ENCODE measurements at places on chromosomes 7 and 10. TPM values are rescaled to one million over a fixed set of nuclear protein-coding genes. Genes with fewer than 3 reads are reported as not detected.

GRCh38 chr10:89795840-89796239 is 94.5 kb downstream of the KIF20B start:
- no peak overlapping the region for H3K27ac ChIP-seq
- no peak for DNase-seq
- no peak overlapping the region for H3K4me3 ChIP-seq
- no peaks in the 10 kb centered on the region for H3K36me3 ChIP-seq
- H3K27me3 ChIP-seq = no peaks in the 10 kb centered on the region

DNA sequence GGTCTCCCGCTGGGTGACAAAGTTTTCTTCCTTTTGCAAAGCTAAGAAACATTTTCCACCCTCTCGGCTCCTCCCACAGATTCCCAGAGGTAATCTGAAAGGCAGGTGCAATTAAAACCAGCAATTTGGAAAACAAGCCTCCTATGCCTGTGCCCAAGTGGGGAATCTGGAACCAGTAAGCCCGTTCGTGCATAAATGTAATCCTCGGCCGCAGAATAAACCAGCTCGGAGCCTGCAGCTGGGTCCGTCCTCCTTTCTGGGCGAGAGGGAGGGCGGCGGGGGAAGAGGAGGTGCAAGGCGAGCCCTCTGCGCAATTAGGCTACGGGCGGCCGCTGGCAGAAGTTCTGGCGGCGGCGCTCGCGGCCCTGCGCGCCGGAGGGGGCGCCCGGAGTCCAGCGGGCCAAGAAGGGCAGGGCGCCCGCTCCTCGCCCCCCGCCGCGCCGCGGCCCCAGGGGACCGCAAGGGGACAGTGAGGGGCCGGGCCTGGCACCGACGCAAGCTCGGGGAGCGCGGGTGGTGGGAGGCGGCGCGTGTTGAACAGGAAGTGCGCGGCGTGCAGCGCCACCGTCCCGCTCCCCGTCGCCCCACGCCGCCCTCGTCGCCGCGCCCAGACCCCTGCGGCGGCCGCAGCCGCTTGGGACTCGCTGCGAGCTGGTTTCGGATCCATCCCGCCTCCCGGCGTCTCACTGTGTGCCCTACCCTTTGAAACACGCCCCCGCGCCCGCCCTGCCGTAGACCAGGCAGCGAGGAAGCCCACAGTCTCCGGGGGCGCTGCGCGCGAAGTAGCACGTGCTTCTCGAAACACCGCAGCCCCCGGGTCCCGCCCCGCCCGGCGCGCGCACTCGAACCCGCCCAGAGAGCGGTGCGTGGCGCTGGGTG is at the start of gene PRKAG2:
Gene PRKAG2 (minus strand): TSS at position 217 of the 879 bp plus-strand sequence. CDS start 495 bp downstream, outside the sequence.
- peak; percentile 74 for DNase-seq
- H3K4me1 ChIP-seq = peaks cover 22% of the 10 kb centered on the region
- peaks cover 4% of the 10 kb centered on the region for H3K36me3 ChIP-seq
- H3K27me3 ChIP-seq = no peaks in the 10 kb centered on the region
- peak within 1 kb of the TSS; percentile 99 for H3K4me3 ChIP-seq
- peak within 1 kb of the TSS; percentile 97 for H3K27ac ChIP-seq

- H3K27me3 ChIP-seq = peaks cover 11% of the 10 kb centered on the region
- no peak overlapping the region for H3K27ac ChIP-seq
- no peak overlapping the region for H3K4me3 ChIP-seq
- no peak for DNase-seq
Measured at GRCh38 chr7:87480386-87480785, 4.9 kb upstream of the ABCB4 start.

DNA sequence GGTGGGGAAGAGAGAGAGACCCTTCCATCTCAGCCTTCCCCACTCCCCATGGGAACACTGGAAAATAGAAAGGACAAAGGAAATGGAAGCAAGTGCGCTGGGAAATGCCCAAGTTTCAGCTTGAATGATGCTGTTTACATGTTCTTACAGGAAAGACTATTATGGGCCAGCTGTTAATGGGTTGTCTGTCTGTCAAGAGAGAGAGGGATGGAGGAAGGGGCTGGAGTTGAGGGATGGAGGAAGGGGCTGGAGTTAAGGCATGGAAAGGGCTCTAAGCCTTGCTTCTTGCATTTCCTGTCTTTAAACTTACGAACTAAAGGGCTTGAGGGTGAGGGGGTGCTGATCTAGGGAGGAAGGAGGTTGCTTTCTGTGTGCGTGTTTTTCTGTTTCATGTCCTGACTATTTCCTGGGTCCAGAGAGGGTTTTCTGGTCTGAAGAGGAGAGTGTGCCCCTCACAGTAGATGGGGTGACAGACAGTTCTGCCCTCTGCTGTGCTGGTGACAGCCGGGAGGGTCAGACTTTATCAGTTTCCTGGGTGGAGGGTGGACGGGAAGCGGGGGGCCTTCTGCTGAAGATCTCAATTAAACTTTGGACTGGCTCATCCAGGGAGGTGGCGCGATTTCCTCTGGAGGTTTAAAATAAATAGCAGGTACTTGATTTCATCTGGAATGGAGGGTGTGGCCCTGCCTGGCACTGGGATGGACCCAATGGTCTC is 30.5 kb downstream of the GRK5 start:
- no peaks in the 10 kb centered on the region for H3K4me1 ChIP-seq
- no peaks in the 10 kb centered on the region for H3K36me3 ChIP-seq
- no peak for DNase-seq
- no peaks in the 10 kb centered on the region for H3K27me3 ChIP-seq
- no peak overlapping the region for H3K27ac ChIP-seq

GRCh38 chr10:28600056-28600455 is 67.1 kb downstream of the WAC start:
- no peak overlapping the region for H3K4me3 ChIP-seq
- H3K36me3 ChIP-seq = peaks cover 63% of the 10 kb centered on the region
- H3K27ac ChIP-seq = no peak overlapping the region
- H3K27me3 ChIP-seq = no peaks in the 10 kb centered on the region
- DNase-seq = no peak

GRCh38 chr10:90871279-90871765 is 452 bp upstream of the RPP30 start:
- H3K36me3 ChIP-seq = peaks cover 11% of the 10 kb centered on the region
- H3K4me1 ChIP-seq = peaks cover 17% of the 10 kb centered on the region
- peak; percentile 47 for DNase-seq
- peaks cover 4% of the 10 kb centered on the region for H3K27me3 ChIP-seq
- H3K27ac ChIP-seq = no peak overlapping the region
- H3K4me3 ChIP-seq = peak overlapping the region; percentile 97

DNA sequence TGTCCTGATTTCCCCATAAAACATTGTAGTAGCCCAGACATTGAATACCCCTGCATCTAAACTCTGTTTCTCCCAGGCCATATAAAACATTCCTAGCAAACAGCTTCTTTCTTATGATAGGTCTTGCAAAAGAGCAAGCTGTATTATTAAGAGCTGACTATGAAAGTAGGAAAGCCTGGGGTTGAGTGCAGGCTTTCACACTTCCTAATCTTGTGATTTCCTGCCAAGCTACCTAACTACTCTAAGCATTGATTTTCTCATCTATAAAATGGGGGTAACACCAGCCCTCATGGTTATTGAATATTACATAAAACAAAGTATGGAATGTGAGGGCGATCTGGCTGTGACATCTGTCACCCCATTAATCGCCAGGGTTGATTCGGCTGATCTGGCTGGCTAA is 81.8 kb downstream of the ZNF277 start:
- no peak for DNase-seq
- no peak overlapping the region for H3K4me3 ChIP-seq
- H3K36me3 ChIP-seq = peaks cover 3% of the 10 kb centered on the region

- peaks cover 38% of the 10 kb centered on the region for H3K4me1 ChIP-seq
- DNase-seq = no peak
- no peak overlapping the region for H3K4me3 ChIP-seq
- peak overlapping the region; percentile 71 for H3K27ac ChIP-seq
- peaks cover 2% of the 10 kb centered on the region for H3K36me3 ChIP-seq
Measured at GRCh38 chr7:2517678-2518507, 1.7 kb upstream of the LFNG start.

GRCh38 chr7:55050281-55050680 is 31.5 kb downstream of the EGFR start:
- no peaks in the 10 kb centered on the region for H3K27me3 ChIP-seq
- no peaks in the 10 kb centered on the region for H3K36me3 ChIP-seq
- DNase-seq = no peak
- H3K4me1 ChIP-seq = no peaks in the 10 kb centered on the region
- no peak overlapping the region for H3K4me3 ChIP-seq

GRCh38 chr7:99398891-99399445 is 9.4 kb downstream of the PDAP1 start:
- peaks cover 64% of the 10 kb centered on the region for H3K36me3 ChIP-seq
- H3K27ac ChIP-seq = peak overlapping the region; percentile 59
- no peaks in the 10 kb centered on the region for H3K4me1 ChIP-seq
- H3K27me3 ChIP-seq = no peaks in the 10 kb centered on the region
- H3K4me3 ChIP-seq = no peak overlapping the region

- peaks cover 21% of the 10 kb centered on the region for H3K27me3 ChIP-seq
- no peak for DNase-seq
- H3K4me3 ChIP-seq = no peak overlapping the region
- no peaks in the 10 kb centered on the region for H3K36me3 ChIP-seq
- no peak overlapping the region for H3K27ac ChIP-seq
Measured at GRCh38 chr10:86388119-86388704, 21.6 kb upstream of the GRID1 start.

GRCh38 chr7:981793-982510 is 1.0 kb upstream of the CYP2W1 start:
- DNase-seq = no peak
- no peaks in the 10 kb centered on the region for H3K27me3 ChIP-seq
- no peaks in the 10 kb centered on the region for H3K36me3 ChIP-seq
- no peak overlapping the region for H3K27ac ChIP-seq

GRCh38 chr10:117137911-117138642 is at the start of gene VAX1:
VAX1 (minus strand) TSS chr10:117138270; CDS start chr10:117138056, 214 bp downstream.
- DNase-seq = no peak
- peaks cover 92% of the 10 kb centered on the region for H3K27me3 ChIP-seq
- peak within 1 kb of the TSS; percentile 53 for H3K4me3 ChIP-seq
- no peak within 1 kb of the TSS for H3K27ac ChIP-seq
- peaks cover 28% of the 10 kb centered on the region for H3K4me1 ChIP-seq
- no peaks in the 10 kb centered on the region for H3K36me3 ChIP-seq

DNA sequence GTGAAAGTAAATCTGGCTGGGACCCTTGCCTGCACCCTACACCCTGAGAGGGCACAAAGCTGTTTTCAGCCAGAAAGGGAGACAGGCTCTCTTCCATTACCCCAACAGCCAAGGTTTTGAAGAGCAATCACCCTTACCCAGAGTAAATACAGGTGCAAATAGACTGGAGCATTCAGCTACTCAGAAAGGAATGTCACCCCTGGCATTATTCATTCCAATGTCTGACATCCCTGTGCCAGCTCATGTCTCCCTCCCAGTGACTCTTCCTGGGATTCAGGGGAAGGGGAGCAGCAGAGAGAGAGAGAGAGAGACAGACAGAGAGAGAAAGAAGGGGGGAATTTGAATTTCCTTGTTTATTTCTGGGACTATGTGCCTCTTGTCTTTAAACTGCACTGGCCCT is 611.8 kb downstream of the SORCS3 start:
- H3K27me3 ChIP-seq = no peaks in the 10 kb centered on the region
- no peak overlapping the region for H3K4me3 ChIP-seq
- H3K27ac ChIP-seq = no peak overlapping the region
- H3K4me1 ChIP-seq = no peaks in the 10 kb centered on the region
- H3K36me3 ChIP-seq = no peaks in the 10 kb centered on the region

- no peaks in the 10 kb centered on the region for H3K27me3 ChIP-seq
- no peaks in the 10 kb centered on the region for H3K36me3 ChIP-seq
- H3K27ac ChIP-seq = no peak overlapping the region
- no peaks in the 10 kb centered on the region for H3K4me1 ChIP-seq
- DNase-seq = no peak
- no peak overlapping the region for H3K4me3 ChIP-seq
Measured at GRCh38 chr10:50614444-50615137, 9.2 kb downstream of the SGMS1 start.

- no peak overlapping the region for H3K4me3 ChIP-seq
- H3K36me3 ChIP-seq = no peaks in the 10 kb centered on the region
Measured at GRCh38 chr7:134697205-134697886, 50.7 kb downstream of the BPGM start.

DNA sequence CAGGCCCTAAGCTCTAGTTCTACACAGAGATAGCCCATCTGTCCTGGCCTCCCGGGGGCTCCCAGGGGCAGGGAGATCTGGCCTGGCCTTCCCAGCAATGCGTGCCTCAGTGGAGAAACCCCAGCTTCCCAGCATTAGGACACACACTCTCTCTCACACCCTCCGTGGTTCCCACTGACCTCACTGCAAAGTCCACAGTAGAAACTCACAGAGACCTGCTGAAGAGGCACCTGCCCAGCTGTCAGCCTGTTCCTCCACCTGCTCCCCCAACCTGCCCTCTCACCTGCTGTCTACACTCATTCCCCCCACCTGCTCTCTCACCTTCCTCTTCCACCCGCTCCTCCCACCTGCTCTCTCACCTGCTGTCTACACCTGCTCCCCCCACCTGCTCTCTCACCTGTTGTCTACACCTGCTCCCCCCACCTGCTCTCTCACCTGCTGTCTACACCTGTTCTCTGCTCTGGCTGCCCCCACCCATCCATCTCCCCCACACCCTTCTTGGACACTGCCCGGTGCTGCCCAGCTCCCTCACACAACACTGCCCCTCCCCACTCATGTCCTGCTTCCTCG is 21.1 kb upstream of the PFKP start:
- no peak for DNase-seq
- no peak overlapping the region for H3K4me3 ChIP-seq
- no peaks in the 10 kb centered on the region for H3K27me3 ChIP-seq
- peaks cover 5% of the 10 kb centered on the region for H3K4me1 ChIP-seq
- no peaks in the 10 kb centered on the region for H3K36me3 ChIP-seq

- no peak overlapping the region for H3K27ac ChIP-seq
- H3K36me3 ChIP-seq = no peaks in the 10 kb centered on the region
- no peak for DNase-seq
- H3K4me3 ChIP-seq = no peak overlapping the region
Measured at GRCh38 chr7:96418581-96418980, 96.7 kb upstream of the SLC25A13 start.

DNA sequence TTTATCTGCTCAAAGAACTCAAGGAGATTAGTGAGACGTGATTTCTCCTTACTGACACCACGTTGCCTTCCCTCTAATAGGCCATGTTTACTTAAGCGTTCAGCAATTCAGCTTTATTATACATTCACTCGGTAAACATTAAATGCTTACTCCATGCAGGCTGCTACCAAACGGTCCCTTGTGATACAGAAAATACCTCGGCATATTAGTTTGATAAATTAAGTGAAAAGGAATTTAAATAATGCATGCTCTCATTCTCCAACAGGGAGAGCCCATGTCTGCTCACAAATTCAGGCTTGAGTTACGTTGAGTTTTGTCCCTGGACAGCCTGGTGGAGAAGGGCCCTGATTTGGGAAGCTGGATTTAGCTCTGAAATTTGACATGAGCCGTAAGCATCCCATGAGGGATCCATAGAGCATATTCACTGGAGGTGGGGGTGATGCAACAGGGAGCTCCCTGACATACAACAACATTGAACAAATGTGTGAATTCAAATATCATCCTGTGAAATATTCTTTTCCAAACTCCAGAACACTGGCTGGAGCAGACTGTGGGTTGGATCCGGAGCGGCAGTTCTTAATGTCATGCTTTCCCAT is 86.3 kb downstream of the TBXAS1 start:
- H3K4me1 ChIP-seq = peaks cover 23% of the 10 kb centered on the region
- no peak for DNase-seq
- H3K27ac ChIP-seq = no peak overlapping the region
- H3K36me3 ChIP-seq = peaks cover 99% of the 10 kb centered on the region

- no peaks in the 10 kb centered on the region for H3K27me3 ChIP-seq
- peak; percentile 50 for DNase-seq
- H3K36me3 ChIP-seq = no peaks in the 10 kb centered on the region
- H3K4me1 ChIP-seq = peaks cover 36% of the 10 kb centered on the region
Measured at GRCh38 chr7:23246555-23246954, at the start of gene GPNMB. GPNMB (plus strand) TSS chr7:23246775; CDS start chr7:23246858, 83 bp downstream.

MUC12 gene
- polyA plus RNA-seq = not detected

ASIC3 gene
- polyA plus RNA-seq = not detected

CPN1 gene
- not detected for polyA plus RNA-seq

GJD4 gene
- not detected for polyA plus RNA-seq

JAZF1 gene
- polyA plus RNA-seq = 18.1 TPM

ELN gene
- polyA plus RNA-seq = not detected

EIF5AL1 gene
- 0.16 TPM for polyA plus RNA-seq

INA gene
- polyA plus RNA-seq = not detected

FKBP9 gene
- 4.2 TPM for polyA plus RNA-seq

DNAH11 gene
- polyA plus RNA-seq = not detected

Measured in CD14-positive monocyte (primary cell).